ENCODE measurements at places on chromosomes 1 and 21. TPM values are rescaled to one million over a fixed set of nuclear protein-coding genes. Genes with fewer than 3 reads are reported as not detected.
A peak's percentile ranks its signal among the peaks of the same experiment; 100 is the strongest.

Gene ELK4
- total RNA-seq, result 20.1 TPM

Gene PTPN22
- total RNA-seq, result not detected

Gene ADGRL4
- 0.07 TPM for total RNA-seq

Gene DCST1
- not detected for total RNA-seq

Gene XKR8
- 23.3 TPM for total RNA-seq

Gene KCNT2
- 12.3 TPM for total RNA-seq

Gene PROX1
- total RNA-seq, result 2.9 TPM

Gene CRYAA
- total RNA-seq, result not detected

Gene SPRR1A
- not detected for total RNA-seq

DNA sequence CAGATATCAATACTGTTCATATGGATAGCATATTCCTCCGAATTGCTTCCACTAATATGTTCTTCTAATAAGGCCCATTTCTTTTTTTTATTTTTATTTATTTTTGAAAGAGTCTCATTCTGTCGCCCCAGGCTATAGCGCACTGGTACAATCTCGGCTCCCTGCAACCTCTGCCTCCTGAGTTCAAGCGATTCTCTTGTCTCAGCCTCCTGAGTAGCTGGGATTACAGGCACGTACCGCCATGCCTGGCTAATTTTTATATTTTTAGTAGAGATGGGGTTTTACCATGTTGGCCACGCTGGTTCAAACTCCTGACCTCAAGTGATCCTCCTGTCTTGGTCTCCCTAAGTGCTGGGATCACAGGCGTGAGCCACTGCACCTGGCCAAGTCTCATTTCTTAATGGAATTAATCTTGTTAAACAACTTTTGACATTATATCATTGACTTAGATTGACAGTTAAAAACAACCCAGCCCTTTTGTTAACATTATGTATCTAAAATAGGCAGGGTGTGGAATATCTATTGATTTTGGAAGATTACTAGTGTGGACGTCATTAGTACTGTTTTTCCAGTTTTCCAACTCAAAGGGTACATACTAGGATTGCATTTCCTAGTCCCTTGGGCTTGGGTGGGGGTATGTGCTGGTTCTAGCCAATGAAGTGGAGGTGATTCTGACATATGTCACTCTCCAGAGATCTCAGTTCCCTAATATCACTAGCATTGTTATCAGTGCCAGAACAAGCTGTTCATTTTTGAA is 281.4 kb downstream of the GRIK1 start:
- no peak for DNase-seq

GRCh38 chr1:234962340-234962989 is 166.2 kb downstream of the TOMM20 start:
- no peak for DNase-seq

GRCh38 chr1:41411229-41411628 is 50.0 kb downstream of the FOXO6 start:
- no peak for DNase-seq

GRCh38 chr21:22346576-22346975 is 1348.4 kb downstream of the NCAM2 start:
- DNase-seq, result no peak

DNA sequence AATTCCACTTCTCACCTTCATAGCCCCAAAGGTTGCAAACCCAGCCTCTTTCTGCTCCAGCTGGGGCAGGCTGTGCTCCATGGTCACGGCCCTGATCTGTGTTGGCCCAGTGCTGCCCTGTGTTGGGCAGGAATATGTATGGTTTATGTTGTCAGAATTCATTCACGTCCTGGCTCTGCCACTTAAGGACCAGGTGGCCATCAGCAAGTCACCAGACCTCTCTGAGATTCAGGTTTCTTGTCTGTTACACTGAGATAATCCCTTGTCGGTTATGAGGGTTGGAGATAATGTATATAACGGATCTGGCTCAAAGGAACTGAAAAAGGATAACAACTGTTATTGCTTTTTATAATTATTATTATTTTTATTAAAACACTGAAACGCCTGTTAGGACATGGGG is 39.1 kb upstream of the SELENON start:
- no peak for DNase-seq

DNA sequence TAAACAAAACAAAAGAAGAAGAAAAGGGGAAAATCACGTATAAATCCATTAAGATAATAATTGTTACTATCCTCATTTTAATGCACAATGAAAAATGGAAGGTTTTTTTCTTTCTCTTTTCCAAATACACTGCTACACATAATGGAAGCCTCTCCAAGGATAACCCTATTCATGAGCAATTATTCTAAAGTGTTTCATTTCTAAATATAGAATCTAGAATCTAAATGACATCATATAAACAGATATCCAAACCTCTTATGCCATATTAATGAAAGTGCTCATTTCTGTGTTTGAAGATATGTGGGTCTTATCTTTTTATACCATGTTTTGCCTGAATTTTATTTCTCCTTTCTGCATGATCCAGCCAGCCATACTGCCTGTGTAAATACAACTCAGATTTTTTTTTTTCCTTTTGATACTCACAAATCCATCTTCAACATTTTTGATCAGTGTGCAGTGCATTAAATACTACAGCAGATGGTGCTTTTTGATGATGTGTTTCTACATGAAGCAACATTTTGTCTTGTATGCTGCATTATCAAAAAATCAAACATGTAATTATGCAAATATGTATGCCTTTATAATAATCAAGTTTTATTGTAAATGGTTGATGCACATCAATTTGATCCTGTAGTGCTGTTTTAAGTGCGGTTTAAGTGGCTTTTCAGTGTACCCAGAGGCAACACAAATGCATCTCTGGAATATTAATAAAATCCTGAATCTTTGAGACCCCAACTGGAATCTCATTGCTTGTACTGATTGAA is 625.6 kb upstream of the PTBP2 start:
- DNase-seq, result no peak

GRCh38 chr1:22529901-22530621 is 33.2 kb upstream of the EPHA8 start:
- DNase-seq, result peak; percentile 23

DNA sequence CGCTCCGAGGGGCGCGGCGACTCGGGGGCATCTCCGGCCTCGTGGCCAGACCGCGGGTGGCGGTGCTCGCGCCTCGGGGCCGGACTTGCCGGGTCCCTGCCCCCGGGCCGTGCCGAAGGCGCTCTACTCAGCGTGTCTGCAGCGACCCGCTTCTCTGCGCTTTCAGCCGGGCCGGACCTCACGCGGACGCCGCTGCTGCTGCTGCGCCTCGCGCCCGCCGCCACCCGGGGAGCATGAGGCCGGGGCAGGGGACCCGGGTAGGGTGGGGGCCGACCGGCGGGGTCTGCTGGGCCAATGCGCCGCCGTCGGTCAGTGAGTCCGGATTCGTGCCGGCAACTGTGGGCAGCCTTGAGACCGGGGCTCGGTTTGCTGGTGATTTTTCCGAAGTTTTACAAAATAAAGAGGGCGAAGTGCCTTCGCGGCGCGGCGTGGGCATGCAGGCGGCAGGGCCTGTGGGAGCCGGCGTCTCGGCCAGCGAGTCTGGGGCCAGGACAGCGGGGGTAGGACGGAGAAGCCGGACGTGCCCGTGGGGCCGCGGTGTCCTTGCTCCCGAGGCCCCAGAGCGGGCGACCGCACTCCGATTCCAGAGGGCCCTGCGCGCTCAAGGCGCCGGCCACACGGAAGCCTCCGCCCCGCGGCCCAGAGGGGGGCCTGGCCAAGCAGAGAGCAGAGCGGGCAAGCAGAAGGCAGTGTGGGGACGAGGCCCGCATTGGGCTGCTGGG is 749 bp downstream of the FAM163A start:
- DNase-seq, result peak; percentile 78

DNA sequence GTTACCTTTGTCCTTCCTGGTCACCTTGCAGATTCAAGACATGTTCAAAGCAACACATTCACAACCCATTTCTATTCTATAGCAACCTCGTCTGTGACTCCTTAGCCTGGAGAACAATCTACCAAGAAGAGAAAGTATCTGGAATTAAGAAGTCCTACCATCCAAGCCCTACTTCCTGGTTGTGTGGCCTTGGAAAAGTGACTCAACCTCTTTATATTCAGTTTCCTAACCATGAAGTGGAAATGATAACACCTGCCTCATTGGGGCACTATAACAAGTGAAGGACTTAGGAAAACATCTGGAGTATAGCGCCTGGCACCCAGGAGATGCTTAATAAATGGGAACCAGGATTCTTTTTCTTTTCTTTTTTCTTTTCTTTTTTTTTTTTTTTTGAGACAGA is 36.5 kb upstream of the SRRM1 start:
- no peak for DNase-seq

DNA sequence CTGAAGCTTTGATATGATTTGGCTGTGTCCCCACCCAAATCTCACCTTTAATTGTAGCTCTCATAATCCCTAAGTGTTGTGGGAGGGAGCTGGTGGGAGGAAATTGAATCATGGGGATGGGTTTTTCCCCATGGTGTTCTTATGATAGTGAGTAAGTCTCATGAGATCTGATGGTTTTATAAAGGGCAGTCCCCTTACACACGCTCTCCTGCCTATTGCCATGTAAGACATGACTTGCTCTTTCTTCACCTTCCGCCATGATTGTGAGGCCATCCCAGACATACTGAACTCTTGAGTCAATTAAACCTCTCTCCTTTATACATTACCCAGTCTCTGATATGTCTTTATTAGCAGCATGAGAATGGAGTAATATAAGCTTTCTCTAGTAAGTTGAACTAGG is 261.9 kb downstream of the HLX start:
- no peak for DNase-seq

Data from H7 (cell line).